ENCODE measurements at places on chromosomes 13 and 19.

DNA sequence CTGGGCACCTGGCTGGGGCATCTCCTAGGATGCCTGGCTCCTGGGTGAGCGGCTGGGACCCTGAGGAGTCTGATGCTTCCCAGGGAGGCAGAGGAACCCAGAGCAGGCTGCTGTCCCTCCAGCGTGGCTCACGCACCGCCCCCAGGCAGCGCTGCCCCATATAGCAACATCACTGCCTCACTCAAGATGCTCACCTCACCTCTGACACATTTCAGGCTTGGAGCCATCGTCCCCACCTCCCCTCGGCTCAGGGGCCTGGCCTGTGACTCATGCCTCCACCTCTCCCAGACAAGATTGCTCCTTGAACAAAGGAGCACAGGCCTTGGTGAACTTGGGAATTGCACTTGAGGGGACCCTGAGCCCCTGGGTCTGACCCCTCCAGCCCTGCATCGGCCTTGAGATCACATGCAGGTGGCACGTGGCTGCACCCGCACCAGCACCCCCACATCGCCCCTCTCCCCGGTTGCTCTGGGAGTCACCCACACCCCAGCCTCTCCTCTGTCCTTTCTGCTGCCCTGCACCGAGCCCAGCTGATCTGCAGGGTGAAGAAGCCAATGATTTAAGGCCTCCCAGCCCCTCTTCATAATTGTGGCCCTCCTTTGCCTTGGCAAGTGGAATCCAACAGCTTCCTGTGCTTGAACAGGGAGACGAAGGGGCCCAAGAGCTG is 11.2 kb downstream of the CEBPA start:
- no peak for DNase-seq

- peak; percentile 31 for DNase-seq
Measured at GRCh38 chr13:19959141-19959830, 759 bp downstream of the ZMYM2 start.

DNA sequence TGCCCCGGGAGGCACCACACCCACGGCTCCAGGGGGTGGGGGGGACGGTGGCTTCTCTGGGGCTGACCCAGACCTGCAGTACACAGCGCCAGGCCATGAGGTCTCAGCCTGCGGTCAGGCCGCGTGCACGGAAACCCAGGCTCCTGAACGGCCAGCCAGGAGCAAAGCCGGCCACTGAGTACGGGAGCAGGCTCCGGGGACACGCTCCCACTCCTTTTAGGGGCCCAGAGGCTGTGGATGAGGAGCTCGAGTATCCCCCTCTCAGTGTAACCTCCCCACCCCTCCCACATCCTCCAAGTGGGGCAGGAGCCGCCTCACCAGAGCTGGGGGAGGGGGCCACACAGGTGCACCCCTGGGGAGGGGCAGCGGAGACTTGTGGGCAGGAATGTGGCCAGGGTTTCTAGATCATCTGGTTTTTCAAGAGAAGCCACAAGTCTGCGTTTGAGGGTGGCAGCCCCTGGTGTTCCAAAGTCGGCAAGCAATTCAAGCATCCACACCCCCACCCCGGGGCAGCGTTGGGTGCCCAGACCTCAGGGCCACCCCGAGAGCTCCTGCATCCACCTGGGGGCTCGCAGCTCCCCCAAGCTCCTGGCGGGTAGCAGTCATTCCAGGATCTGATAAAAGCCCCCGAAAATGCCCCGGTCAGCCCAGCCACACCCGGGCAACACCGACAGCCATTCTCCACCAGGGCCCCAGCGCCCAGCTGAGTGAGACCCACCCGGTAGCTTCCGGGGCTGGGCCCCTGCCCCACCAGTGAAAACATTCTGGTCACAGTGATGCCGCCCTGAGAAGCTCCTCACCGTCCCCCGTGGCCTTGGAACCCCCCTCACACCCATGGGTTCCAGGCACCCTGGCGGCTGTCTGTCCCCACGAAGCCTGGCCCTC is 6.1 kb downstream of the SBNO2 start:
- no peak for DNase-seq

DNA sequence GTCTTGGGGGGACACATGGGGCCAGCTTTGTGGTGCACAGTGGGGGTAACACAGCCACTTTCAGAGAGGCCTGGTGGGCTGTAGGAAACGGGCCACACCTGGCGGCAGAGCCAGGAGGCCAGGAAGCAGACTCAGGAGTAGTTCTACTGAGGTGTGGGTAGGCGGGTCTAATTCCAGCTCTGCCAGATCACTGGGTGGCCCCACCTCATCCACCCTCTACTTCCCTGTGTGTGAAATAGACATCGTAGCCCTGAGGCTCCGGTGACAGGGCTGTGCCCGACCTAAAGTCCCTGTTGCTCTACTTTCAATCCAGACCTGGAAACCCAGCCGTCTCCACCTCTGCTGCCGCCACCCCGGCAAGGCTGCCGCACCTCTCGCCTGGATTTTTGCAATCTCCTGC is 4.0 kb downstream of the NKPD1 start:
- DNase-seq: no peak

- no peak for DNase-seq
Measured at GRCh38 chr19:11598103-11598483, 810 bp downstream of the ZNF627 start.

GRCh38 chr13:45339867-45340266 is 1.1 kb downstream of the TPT1 start:
- DNase-seq: no peak

DNA sequence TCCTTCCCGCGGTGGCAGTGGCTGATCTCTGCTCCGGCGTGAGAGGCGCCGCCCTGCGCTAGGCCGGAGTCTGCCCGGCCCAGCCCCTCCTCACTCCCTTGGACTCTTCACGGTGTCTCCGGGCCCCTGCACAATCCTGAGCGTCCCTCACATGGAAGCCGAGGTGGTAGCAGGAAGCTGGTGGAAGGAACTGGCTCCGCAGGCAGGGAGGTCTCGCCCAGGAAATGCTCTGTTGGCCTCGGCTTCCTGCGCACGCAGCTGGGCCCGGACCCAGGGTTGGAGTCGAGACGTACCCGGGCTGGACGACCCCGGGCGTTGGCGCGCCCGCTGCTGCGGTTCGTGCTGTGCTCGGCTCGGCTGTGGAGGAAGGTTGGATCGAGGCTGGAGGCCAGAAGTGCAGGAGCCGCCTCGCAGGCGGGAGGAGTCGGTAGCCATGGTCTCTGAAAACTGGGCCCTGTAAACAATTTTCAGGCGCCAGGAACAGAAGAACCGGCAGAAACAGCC is 46.3 kb downstream of the ZNF724 start:
- no peak for DNase-seq

DNA sequence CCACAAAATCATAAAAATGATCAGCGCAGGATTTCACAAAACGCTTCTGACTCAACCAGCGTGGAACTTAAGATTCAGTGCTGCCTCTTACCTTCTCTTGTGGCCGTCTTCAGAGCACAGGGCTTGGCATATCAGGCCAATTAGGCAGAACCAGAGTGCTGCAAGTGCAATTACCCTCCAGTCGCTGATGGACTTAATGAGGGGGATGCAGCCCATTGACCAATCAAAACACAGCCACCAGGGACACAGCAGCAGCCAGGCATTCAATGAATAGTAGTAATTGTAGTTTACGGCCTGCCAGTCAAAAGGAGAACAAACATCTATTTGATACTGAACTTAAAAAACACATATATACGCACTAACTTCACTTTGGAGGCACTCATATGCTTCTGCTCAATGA is 38.2 kb downstream of the TMTC4 start:
- no peak for DNase-seq

DNA sequence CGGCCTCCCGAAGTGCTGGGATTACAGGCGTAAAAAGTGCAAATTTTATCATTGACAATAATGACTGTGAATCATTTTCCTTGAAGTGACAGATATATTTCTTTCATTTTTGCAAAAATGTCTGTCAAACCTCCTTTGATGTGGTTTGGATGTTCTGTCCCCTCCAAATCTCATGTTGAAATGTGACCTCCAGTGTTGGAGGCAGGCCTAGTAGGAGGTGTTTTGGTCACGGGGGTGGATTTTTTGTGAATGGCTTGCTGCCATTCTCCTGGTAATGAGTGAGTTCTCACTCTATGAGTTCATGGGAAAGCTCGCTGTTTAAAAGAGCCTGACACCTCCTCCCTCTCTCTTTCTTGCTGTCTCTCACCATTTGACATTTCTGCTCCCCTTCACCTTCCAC is 5.5 kb upstream of the SLC1A6 start:
- no peak for DNase-seq

- DNase-seq: no peak
Measured at GRCh38 chr13:24340608-24340955, 31.2 kb downstream of the C1QTNF9 start.

DNA sequence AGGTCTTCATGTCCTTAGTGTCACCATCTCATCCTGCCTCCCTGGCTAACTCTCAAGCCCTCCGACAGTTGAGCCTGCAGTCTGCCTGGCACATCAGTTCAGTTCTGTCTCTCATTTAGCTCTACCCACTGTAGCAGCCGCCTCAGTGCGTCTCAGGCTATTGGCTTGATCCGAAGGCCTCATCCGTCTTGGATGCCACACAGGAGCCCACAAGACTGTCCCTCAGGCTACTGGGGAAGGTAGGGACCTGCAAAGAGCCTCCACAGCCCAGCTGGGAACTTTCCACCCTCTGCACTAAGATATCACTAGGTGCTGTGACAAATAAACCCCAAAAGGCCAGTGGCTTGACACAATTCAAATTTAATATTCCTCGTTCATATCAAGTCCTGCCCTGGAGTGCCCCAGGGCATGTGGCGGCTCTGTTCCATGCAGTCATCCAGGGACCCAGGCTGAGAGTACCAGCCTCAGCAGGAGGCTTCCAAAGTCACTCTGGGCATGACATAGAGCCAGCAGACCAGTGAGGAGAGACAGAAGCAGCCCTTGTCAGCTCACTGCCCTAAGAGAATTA is 5.7 kb downstream of the VSTM2B start:
- DNase-seq: no peak

- DNase-seq: no peak
Measured at GRCh38 chr19:38650911-38651584, 3.6 kb downstream of the ACTN4 start.

GRCh38 chr13:46953941-46954340 is 57.1 kb upstream of the HTR2A start:
- DNase-seq: no peak

DNA sequence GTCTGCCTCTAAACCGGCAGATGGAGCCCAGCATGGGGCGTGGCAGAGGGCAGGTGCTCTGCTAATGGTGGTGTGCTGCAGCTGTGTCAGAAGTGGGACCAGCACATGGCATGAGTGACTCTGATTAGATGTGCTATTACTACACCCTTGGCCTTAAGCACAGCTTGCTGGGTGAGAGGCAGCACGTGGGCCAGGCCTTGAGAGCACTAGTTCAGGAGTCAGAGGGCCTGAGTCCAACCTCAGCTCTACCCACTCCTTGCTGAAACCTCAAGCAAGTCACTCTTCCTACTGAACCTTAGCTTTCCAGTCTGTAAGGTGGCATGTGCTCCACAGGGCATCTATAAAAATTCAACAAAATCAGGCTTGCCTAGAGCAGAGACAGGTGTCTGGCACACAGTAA is 22.7 kb downstream of the AKT2 start:
- DNase-seq: no peak

DNA sequence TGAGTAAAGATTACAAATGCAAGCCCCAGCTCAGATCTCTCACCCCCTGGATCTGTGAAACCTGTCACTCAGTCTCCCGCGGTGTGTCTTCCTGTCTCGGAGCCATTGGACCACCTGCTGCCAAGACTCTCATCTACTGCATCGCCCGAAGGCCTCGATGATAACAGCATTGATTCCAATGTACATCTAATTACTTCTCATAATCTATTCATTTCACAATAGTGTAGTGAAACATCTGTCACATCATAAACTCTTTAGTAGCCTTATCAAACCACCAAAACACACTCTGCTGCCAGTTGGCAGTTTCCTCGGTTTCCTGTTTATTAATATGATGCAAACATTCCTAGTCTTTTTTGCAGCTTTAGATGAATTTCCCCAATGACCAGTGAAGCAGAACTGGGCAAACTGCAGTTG is 220.3 kb downstream of the POU4F1 start:
- DNase-seq: no peak

GRCh38 chr19:38617764-38618589 is at the start of gene MAP4K1:
Gene MAP4K1, minus strand, starts transcription at chr19:38617953. Its CDS starts 58 bp downstream, at chr19:38617895.
- DNase-seq: no peak

DNA sequence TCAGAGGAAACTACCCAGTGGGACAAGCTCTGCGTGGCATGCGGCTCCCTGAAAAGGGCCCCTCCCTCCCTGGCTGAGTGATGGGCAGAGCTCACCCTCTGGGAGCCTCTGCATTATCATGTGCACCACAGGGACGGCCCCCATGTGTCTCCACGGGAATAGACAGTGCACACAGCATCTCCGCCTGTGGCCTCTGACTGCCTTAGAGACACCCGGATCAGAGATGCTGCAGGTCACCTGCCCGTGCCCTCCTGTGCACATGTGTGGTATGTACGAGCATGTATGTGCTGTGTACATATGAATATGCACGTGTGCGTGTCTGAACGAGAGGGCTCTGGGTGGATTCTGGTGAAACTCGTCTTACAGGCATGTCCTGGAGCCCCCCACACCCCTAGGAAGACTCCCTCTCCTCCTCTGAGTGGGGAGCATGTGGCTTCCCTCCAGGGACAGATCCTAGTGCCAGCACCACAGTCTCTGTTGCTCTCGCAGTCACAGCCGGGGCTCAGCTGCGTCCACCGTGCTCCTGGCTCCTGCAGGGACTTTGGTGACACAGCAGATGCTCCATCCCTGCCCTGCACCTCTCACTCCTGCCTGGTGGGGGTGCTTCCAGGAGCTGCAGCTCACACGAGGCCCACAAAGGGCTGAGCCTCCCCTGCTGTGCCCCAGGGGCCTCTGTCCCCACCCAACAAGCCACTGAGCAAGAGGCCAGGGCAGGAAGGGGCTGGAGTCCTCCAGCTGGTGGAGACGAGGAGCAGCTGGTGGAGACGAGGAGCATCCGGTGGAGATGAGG is 19.6 kb downstream of the C13orf46 start:
- DNase-seq: no peak

GRCh38 chr13:112348642-112349345 is 27.4 kb upstream of the SPACA7 start:
- no peak for DNase-seq

DNA sequence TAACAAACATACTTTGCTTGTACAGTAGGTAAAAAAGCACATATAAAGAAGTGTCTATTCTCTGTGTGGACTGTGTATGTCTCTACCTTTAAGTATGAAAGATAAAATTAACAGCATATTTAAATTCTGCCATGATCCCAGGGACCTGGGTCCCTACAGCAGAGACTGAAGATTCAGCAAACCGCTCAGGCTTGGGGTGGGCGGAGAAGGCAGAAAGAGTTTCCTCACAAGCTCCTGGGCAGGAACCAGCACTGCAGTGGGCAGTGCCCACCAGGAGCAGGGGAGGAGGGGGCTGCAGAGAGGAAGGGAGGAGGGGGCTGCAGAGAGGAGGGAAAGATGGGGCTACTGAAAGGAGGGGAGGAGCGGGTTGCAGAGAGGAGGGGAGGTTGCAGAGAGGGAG is 44.6 kb upstream of the GRTP1 start:
- DNase-seq: no peak

- no peak for DNase-seq
Measured at GRCh38 chr13:113464476-113464875, 11.2 kb upstream of the ADPRHL1 start.

DNA sequence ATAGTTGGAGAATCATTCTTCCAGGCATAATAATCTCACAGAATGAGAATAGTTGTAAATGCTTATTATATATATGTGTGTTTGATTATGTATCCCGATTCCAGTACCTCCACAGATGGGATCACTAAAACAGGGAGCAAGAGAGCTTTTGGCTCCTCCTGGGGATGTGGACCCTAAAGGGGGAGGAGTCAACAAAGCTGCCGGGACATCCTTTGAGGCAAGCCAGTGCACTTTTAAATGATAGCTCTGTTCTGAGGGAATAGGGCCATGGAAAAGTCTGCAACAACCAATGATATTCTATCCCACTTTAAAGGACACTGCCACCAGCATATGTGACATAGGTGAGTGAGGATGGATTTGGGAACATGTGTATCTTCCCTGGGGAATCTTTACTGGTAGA is 40.8 kb downstream of the SLITRK5 start:
- DNase-seq: no peak
